ENCODE measurements at places on chromosomes 5 and 9.

DNA sequence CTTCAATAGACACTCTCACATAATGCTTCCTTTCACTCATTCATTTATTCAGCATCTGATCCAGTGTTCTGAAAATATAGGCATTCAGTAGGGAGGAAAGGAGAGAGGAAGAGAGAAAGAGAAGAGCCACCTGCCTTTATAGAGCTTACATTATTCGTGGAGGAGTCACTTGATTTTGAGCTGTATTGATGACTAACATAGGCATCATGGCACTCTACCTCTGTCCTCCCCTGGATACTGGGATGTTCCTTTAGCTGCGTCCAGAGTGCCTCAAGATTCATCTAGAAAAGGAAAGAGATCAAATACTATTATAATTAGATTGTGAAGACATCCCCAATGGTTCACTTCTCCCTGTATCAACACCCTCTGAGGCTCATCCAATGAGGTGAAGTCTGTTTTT is 345.1 kb downstream of the SPATA31D1 start:
- no peak for DNase-seq

DNA sequence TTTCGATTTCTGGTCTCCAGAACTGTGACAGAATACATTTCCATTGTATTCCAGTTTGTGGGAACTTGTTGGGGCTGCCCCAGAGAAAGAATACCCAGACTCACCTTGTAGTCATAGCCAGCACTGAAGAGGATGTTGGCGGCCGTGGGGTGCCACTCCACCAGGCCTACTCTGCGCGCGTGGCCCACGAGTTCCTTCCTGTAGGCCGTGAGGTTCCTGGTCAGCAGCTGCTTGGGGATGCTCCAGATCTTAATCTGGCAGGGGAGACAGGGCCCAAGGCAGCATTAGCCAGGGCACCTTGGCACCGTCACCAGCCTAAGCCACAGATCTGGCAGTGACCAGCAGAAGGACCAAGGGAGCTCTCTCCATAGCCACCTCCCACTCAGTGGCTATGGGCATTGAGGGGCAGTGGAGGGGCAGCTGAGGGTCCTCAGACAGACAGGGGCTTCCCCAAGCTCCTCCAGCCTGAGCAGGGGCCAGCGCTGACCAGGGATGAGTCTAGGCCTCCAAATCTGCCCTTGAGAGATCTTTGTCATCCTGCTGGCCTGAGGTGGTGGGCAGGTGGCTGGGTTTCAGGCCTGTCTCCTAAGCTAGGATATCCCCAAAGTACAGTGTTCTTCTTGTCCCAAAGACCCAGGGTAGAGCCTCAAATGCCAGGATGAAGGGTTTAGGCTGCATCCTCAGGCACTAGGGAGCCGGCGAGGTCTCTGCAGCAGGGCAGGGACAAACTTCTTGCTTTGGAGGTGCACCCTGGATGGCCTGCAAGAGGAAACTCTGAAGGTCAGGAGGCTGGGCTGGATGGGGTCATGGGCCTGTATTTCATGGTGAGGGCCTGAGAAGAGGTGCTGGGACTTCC is 15.9 kb upstream of the TRIM14 start:
- DNase-seq = no peak

- DNase-seq = no peak
Observed at GRCh38 chr5:143701493-143701892, 110.5 kb upstream of the HMHB1 start.

DNA sequence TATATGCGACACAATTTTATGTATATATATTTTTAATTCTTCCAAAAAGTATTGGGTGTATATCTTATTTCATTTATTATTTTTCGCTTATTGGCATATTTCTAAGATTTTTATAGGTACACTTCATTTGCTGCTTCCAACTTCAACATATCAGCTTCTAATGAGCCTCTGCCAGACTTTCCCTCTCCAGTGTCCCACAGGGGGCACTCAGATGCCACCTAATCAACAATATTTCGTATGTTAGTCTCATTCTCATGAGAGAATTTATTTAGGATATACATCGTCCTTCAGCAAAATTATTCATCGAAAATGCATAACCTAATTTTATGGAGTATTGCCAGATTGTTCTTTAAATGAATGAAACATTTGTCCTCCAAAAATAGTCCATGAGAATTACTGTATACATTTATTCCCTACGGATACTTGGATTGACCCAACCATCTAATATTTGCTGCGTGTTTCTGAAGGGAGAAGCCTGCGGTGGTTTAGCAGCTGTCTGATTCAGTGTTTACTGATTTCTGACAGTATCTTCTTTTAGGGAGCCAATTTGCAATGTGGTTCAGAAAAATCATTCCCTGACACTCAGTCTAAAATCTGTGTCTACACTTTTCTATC is 100.6 kb upstream of the SELENOP start:
- no peak for DNase-seq

All from WERI-Rb-1 (cell line).